ENCODE measurements at places on chromosomes 4 and X.

DNA sequence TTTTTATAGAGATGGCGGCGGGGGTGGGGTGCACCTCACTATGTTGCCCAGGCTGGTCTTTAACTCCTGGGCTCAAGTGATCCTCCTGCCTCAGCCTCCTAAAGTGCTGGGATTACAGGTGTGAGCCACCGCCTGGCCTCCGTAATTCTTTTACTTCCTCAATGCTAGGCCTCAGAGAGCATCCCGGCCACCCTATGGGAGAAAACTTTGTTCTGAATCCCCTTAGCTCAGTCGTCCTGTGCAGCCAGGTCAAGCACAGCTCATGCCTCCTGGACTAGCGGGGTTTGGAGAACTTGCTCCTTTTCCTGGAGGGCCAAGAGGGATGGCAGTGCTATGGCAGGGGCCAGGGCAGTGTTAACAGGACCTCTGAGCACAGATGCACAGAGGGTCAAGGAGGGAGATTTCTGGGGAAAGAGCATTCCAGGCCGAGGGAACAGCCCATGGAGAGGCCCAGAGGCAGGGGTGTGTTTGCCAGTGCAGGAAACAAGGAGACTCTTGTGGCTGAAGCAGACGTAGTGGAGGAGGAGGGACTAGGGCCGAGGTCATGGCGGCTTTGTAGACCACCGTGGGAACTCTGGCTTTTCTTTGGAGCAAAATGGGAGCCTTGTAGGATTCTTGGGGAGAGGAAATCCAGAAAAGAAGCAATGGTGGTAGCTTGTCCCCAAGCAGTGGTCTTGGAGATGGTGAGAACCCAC lies 9.8 kb upstream of the TNIP2 start:
- DNase-seq = no peak
- no peak overlapping the region for H3K4me3 ChIP-seq
- H3K36me3 ChIP-seq = no peaks in the 10 kb centered on the region
- H3K27ac ChIP-seq = no peak overlapping the region

DNA sequence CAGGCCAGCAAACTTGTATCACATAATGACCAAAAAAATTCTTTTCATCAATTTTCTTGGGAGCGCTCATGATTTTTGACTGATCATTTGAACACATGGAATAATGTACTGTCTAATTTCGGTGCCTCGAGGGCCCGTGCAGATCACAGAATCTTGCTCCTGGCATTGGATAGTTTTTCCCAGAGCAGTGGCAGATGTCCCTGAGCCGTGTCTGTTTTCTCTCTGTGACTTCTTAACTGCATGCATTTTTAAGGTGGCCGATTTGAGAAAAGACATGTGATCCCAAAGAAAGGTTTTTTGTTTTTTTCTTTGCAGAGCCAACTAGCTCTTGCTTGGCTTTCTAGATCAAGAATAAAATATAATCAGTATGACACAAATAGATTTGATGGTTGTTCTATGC lies 19.7 kb downstream of the GPRIN3 start:
- H3K27me3 ChIP-seq = no peaks in the 10 kb centered on the region
- peaks cover 11% of the 10 kb centered on the region for H3K4me1 ChIP-seq
- H3K4me3 ChIP-seq = no peak overlapping the region
- no peak for DNase-seq
- H3K27ac ChIP-seq = no peak overlapping the region
- no peaks in the 10 kb centered on the region for H3K36me3 ChIP-seq

DNA sequence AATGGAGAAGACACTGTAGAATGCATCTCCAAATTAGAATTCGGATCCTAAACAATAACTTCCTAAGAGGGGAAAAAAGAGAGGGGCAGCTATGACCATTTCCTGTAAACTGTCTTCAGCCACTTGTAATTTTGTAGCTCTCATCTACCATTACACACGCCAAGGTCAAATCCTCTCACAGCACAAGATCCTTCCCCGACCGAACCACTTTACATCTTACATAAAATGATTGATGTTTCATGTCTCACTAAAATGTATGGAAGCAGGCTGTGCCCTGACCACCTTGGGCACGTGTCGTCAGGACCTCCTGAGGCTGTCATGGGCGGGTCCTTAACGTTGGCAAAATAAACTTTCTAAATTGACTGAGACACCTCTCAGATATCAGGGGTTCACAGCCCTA lies 24.1 kb upstream of the PBDC1 start:
- H3K27me3 ChIP-seq = peaks cover 2% of the 10 kb centered on the region
- no peaks in the 10 kb centered on the region for H3K36me3 ChIP-seq
- peak; percentile 47 for DNase-seq
- peak overlapping the region; percentile 80 for H3K27ac ChIP-seq

GRCh38 chrX:123476611-123477219 lies 256.1 kb downstream of the THOC2 start:
- H3K4me3 ChIP-seq = no peak overlapping the region
- H3K27me3 ChIP-seq = no peaks in the 10 kb centered on the region
- H3K36me3 ChIP-seq = no peaks in the 10 kb centered on the region
- DNase-seq = no peak
- H3K4me1 ChIP-seq = no peaks in the 10 kb centered on the region

GRCh38 chrX:17842769-17843525 lies 18.2 kb downstream of the RAI2 start:
- no peak overlapping the region for H3K27ac ChIP-seq
- no peaks in the 10 kb centered on the region for H3K36me3 ChIP-seq
- DNase-seq = no peak
- H3K27me3 ChIP-seq = no peaks in the 10 kb centered on the region
- H3K4me1 ChIP-seq = no peaks in the 10 kb centered on the region

DNA sequence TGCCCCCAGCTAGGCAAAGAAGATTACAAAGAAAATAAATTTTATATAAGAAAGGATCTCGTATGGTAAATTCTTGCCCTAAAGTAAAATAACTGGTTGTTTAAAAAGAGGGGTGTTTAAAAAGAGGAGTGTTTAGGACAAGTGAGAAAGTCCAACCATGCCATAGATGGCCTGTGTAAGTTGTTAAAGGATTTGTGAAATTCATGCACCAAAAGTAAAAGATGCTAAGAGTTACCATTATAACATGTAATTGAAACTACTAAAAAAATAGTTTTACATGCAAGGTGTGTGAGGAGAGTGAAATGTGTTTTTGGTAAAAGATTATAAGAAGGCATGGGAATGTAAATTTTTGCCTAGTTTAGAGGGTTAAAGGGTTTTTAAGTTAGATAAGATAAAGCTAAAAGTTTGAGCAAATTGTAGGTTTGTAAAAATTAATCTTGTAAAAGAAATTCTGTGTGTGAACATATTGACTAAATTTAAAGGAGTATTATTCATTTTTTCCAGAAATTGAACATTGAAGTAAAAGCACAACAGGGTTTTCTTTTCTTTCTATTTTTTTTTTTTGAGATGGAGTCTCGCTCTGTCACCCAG lies 20.1 kb downstream of the HTT-AS start:
- no peaks in the 10 kb centered on the region for H3K36me3 ChIP-seq
- no peak for DNase-seq
- no peaks in the 10 kb centered on the region for H3K4me1 ChIP-seq
- H3K27me3 ChIP-seq = no peaks in the 10 kb centered on the region

DNA sequence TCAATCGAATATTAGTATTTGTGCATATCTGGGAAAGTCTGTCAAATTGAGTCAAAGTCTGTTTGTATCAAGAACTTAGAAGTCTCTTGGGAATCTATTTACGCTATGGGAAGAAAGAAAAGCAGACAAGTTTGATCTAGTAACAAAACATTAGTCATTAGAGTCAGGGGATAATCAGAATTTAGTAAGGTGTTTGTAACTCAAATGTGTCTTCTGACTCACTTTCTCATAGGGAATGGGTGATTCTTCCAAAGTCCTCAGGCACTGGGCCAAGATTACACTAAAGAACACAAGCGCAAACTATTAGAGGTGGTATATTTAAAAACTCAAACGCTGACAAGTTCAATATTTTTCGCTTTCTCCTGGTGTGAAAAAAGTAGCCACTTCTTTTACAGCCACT lies 926.5 kb downstream of the PDHA2 start:
- no peak overlapping the region for H3K4me3 ChIP-seq
- no peaks in the 10 kb centered on the region for H3K4me1 ChIP-seq
- H3K27me3 ChIP-seq = no peaks in the 10 kb centered on the region
- no peak for DNase-seq
- H3K36me3 ChIP-seq = no peaks in the 10 kb centered on the region
- H3K27ac ChIP-seq = no peak overlapping the region

DNA sequence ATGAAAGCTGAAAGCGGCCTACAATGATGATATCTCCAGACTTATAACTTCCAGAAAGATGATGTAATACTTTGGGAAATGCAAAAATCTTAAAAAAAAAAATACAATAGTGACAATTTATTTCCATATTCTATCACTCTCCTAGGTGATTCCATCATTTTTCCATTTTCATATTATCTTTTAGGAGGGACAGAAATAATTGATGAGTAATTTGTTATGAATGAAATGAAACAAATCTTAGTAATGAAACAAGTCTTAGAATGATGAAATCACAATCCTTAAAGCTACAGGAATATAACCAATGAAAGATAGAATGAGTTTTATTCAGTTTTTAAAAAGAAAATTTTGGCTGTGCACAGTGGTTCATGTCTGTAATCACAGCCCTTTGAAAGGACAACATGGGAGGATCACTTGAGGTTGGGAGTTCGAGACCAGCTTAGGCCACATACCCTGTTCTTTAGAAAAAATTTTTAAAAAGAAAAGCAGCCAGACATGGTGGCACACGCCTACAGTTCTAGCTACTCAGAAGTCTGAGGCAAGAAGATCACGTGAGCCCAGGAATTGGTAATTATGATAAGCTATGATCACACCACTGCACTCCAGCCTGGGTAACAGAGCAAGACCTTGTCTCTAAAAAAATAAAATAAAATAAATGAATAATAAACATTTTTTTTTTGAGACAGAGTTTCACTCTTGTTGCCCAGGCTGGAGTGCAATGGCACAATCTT lies 21.7 kb downstream of the CLOCK start:
- no peaks in the 10 kb centered on the region for H3K4me1 ChIP-seq
- H3K27ac ChIP-seq = no peak overlapping the region
- H3K36me3 ChIP-seq = no peaks in the 10 kb centered on the region
- H3K4me3 ChIP-seq = no peak overlapping the region
- DNase-seq = no peak
- H3K27me3 ChIP-seq = no peaks in the 10 kb centered on the region

GRCh38 chr4:27316176-27316575 lies 455.5 kb downstream of the STIM2 start:
- no peaks in the 10 kb centered on the region for H3K36me3 ChIP-seq
- peaks cover 4% of the 10 kb centered on the region for H3K4me1 ChIP-seq
- H3K27me3 ChIP-seq = no peaks in the 10 kb centered on the region

GRCh38 chrX:29530501-29530900 lies 684.9 kb upstream of the MAGEB2 start:
- H3K4me1 ChIP-seq = no peaks in the 10 kb centered on the region
- H3K4me3 ChIP-seq = no peak overlapping the region
- H3K36me3 ChIP-seq = no peaks in the 10 kb centered on the region
- no peaks in the 10 kb centered on the region for H3K27me3 ChIP-seq
- no peak for DNase-seq
- H3K27ac ChIP-seq = no peak overlapping the region

GRCh38 chr4:110484767-110485166 lies 8.8 kb downstream of the ENPEP start:
- H3K4me3 ChIP-seq = no peak overlapping the region
- DNase-seq = no peak
- H3K27me3 ChIP-seq = no peaks in the 10 kb centered on the region
- H3K36me3 ChIP-seq = no peaks in the 10 kb centered on the region
- H3K4me1 ChIP-seq = peaks cover 5% of the 10 kb centered on the region

DNA sequence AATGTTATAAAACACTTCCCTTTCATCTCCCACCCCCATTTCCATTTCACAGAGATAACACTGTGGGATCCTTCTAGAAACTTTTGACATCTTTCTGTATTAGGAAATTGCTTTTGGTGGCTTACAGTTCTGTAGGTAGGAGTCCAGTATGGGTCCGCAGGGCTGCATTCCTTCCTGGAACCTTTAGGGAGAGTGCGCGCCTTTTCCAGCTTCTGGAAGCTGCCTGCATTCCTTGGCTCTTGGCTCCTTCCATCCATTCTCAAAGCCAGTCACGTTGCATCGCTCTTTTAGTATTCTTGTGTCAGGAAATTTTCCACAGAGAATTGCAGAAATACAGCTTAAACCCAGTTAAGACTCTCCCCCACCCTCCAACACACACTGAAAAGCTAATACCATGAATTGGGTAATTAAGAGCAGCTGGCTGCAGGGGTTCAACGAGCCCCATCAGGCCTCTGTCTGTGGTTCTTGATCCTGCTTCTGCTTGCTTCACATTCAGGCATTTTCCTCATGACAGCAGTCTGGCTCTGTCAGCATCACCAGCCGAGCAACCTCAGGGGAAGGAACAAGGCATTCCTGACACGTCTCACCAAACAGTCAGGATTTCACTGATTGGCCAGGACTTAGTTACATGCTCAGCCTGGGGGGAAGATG lies 48.8 kb downstream of the SEPTIN11 start:
- H3K4me1 ChIP-seq = no peaks in the 10 kb centered on the region
- DNase-seq = no peak
- no peaks in the 10 kb centered on the region for H3K27me3 ChIP-seq
- no peaks in the 10 kb centered on the region for H3K36me3 ChIP-seq
- H3K4me3 ChIP-seq = no peak overlapping the region

DNA sequence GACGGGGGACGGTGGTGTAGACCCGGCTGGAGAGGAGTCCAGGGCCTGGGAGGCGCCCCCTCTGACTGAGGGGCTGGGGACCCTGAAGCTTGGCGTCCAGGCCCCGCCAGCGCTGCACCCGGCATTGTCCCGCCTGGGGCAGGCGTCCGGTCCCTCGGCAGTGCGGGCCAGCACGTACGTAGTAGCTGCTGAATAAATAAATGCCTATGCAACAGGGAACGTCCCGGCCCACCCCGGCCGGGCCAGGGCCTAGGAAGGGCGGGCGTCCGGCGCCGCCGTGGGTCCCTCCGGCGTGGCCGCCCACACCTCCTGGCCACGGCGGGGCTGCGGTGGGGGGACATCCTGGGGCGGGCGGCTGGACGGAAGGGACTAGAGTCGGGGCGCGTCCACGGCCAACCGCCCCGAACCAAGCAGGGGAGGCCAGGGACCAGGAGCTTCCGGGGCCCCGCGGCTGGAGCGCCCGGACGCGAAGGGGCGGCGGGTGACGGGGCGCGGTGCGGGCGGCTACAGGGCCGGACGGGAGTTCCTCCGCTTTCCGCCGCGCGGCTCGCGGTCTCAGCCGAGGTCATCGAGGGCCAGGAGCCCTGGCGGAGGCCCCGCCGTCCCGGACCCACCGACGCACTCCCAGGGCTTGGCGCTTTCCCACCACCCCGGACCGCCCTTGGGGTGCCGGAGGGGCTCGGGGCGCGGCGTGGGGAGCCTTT lies 886 bp upstream of the WWC2 start:
- H3K4me1 ChIP-seq = peaks cover 6% of the 10 kb centered on the region
- H3K27me3 ChIP-seq = peaks cover 33% of the 10 kb centered on the region
- peak; percentile 29 for DNase-seq
- peak overlapping the region; percentile 71 for H3K27ac ChIP-seq
- H3K4me3 ChIP-seq = peak overlapping the region; percentile 55

GRCh38 chrX:122579526-122579925 lies 604.6 kb upstream of the GRIA3 start:
- H3K4me3 ChIP-seq = no peak overlapping the region
- no peak for DNase-seq
- no peaks in the 10 kb centered on the region for H3K4me1 ChIP-seq
- H3K36me3 ChIP-seq = no peaks in the 10 kb centered on the region
- H3K27ac ChIP-seq = no peak overlapping the region
- no peaks in the 10 kb centered on the region for H3K27me3 ChIP-seq

- H3K36me3 ChIP-seq = no peaks in the 10 kb centered on the region
- no peaks in the 10 kb centered on the region for H3K27me3 ChIP-seq
- no peak overlapping the region for H3K27ac ChIP-seq
- H3K4me3 ChIP-seq = no peak overlapping the region
Measured at GRCh38 chr4:114087596-114088230, 108.3 kb upstream of the ARSJ start.
